Endothelial cell (in vitro differentiated cells): ENCODE measurements at places on chromosomes 5 and 9.

GRCh38 chr9:135797507-135798262 is 95.7 kb downstream of the KCNT1 start:
- peak; percentile 81 for DNase-seq

DNA sequence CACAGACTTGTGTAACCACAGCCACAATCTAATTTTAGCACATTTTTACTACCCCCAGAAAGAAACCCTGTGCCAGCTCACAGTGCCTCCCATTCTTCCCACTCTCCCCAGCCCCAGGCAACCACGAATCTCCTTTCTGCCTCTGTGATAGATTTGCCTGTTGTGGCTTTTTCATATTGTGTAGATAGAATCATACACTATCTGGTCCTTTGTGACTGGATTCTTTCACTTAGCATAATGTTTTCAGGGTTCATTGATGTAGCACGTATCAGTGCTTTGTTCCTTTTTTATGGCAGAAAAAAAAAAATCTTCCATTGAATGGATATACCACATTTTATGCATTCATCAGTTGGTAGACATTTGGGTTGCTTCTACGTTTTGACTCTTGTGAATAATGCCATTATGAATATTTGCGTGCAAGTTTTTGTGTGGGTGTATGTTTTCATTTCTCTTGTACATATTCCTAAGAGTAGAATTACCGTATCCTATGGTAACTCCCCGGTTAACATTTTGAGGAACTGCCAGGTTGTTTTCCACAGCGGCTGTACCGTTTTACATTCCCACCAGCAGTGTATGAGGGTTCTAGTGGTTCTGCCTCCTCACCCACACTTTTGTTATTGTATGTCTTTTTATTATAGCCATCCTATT is 64.5 kb downstream of the RCL1 start:
- no peak for DNase-seq

DNA sequence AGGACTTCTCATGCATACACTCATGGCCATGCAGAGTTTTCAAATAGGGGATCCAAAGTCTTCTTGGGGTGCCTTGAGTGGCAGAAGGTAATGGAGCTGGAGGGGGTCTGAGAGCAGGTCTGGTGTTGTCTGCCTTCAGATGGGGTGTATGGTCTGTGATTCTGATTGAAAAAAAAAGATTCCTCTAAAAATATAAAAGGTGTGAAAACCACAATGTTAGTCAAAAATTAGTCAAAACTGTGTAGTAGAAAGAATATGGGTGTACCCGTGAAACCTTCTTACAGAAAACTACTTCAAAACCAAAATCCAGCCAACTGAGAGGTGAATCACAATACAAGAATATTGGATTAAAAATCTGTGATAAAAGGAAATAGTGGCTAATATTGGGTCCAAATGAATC is 20.1 kb downstream of the DOCK2 start:
- DNase-seq = no peak

DNA sequence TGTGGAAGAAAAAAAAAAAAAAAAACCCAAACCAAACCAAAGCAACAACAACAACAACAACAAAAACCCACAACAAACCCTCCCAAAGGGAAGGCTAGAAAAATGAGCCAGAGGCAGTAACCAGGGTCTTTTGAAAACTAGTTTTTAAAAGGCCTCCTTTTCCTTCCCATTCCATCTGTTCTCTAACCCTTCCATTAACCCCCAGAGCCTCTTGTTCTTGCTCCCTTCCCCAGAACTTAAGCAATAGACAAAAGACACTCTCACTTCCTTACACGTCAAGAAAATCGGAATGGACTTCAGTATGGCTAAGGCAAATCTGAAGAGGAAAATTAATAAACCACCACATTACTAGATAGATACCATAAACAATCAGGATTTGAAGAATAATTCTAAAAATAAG is 292.8 kb downstream of the ARL15 start:
- no peak for DNase-seq
